Amygdala (tissue), 56 donors: ENCODE measurements at places on chromosomes 13 and 19.

- DNase-seq, result peak; percentile 59
Observed at GRCh38 chr19:10230861-10231611, at the start of gene S1PR2. TSS of gene S1PR2 (minus strand) at chr19:10231331. CDS start at chr19:10224905, 6,426 bp downstream.

DNA sequence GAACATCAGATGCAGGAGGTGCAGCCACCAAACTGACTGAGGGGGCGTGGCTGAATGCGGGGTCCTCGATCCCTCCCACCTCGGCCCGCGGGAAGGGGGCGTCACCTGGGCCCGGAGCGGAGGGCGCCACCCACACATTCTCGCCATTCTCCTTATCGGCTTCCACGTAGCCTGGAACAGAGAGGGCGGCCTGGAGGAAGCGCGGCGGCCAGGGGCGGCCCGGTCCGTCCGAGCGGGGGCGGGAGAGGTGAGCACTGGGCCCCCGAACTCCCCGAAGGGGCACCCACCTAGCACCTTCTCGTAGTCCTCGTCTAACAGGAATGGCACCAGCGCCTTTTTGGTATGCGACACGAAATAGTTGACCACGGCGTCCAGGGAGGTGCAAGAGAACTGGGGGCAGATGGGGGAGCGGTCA, 11.8 kb downstream of the STAP2 start:
- no peak for DNase-seq

GRCh38 chr19:6568010-6568526, 22.9 kb downstream of the CD70 start:
- DNase-seq, result no peak

- no peak for DNase-seq
Observed at GRCh38 chr19:34838753-34839431, 65.9 kb upstream of the ZNF599 start.

DNA sequence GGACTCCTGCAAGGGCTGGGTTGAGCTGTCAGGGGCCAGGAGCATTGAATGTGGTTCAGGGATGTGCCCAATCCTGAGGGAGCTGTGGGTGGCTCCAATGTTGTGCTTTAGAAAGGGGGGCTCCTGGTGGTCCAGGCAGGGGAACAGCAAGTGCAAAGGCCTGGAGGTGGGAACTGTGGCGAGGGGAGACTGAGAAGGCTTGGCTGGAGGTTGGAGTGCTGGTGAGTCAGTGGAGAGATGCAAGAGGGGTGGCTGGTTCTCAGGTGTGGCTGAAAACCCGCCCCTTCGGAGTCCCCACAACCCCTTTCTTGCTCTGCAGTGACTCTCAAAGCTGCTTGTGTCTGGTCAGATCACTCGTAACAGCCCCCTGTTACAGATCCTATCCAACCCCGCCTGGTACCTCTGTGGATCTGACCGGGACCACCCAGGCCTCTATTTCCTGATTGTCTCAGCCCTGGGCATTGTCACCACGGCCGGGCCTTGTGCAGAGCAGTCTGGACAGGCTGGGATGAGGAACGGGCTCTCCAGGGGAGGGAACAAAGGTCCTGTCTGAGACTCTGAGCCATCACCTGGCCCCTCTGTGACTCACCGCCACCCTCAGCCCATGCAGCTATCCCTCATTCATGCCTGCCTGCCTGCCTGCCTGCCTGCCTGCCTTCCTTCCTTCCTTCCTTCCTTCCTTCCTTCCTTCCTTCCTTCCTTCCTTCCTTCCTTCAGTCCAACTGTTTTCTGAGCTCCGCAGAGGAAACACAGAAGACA, 1.4 kb upstream of the KCNN1 start:
- DNase-seq, result no peak

- no peak for DNase-seq
Observed at GRCh38 chr13:81770868-81771505, 1430.1 kb upstream of the SPRY2 start.

DNA sequence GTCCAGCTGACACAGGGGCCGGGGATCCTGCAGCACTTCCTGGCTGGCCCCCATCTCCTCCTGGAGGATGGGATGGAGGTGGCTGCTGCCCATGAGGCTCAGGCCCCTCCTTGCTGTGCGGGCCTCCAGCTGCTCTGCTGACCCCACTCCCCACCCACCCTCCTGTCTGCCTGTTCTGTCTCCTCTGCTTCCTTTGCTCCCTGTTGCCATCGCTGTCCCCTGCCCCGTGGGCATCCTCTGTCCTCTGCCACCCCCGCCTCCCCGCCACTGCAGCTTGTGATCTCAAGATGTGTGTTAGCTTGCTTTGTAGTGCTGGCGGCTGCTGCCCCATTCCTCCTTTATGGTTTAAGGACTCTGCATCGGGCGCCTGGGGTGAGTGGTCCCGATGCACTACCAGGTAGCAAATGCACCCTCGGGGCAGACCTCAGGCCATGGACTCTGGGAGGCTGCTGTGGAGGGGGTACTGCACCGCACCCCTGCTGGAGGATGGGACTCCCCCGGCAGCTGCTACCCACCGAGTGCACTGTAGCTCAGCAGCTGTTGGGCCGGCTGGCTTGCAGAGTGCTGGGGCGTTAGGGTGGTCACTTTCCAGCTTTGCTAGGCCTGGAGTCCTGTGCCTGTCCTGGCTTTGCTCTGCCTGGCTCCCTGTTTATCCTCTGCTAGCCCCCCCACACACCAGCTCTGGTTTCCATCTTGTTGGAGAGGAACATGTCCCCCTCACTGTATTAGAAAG, 15.8 kb upstream of the C19orf33 start:
- DNase-seq, result no peak

DNA sequence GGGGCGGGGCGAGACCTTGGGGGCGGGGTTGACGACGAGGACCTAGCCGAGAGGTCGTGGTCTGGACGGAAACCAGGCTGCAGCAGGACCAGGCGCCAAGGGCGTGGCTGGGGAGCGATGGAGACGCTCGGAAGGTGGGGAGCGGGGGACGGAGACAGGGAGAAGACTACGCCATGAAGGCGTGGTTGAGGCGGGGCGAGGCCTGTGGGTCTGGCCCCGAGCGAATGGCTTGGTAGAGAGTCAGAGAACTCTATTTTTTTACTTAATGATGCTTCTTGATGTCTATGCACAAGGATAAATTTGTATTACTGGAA, 674 bp upstream of the FBXL12 start:
- no peak for DNase-seq
